Cortex of kidney (tissue), 1 donor: ENCODE measurements at places on chromosomes 3 and 15.

- no peak for DNase-seq
These were observed 33.1 kb downstream of the RASGRP1 start for GRCh38 chr15:38531509-38531908.

DNA sequence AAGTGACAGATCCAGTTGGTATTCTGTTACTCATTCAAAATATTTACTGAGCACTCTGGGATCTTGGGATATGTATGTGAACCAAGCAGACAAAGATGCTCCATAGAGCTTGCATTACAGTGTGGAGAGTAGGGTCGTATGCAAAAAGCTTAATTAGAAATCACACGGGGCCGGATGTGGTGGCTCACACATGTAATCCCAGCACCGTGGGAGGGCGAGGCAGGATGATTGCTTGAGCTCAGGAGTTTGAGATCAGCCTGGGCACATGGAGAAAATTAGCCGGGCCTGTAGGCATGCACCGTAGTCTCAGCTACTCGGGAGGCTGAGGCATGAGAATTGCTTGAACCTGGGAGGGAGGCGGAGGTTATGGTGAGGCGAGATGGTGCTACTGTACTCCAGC is 68.7 kb upstream of the MB21D2 start:
- DNase-seq = no peak

DNA sequence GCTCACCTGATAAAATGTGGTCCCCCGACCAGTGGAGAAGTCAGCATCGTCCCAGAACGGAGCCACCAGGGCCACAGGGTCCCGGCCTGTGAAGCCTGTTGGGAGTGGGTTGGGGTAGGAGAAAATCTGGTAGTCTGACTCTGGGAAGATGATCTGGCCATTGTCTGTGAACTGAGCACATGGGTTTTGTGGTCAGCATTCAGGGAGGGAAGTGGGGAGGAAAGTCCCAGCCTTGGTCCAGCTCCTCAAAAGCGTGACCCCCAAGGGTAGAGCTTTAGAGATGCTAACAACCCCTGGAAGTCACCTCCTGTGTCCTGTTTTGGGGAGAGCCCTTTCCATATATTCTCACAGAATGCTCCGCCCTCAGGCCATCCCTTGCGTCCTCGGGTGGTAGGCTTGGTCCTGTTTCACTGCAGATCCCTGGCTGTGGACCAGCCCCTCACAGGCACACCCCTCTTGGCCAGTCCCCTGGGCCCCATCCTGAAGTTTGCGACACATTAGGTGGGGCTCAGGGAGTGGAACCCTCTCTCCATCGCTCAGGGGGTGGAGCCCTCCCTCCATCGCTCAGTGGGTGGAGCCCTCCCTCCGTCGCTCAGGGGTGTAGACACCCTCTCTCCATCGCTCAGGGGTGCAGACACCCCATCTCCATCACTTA is 40.0 kb downstream of the MUC4 start:
- DNase-seq = no peak

- DNase-seq = no peak
These were observed 61.4 kb upstream of the LEKR1 start for GRCh38 chr3:156764751-156765150.

GRCh38 chr15:57769266-57769665 is 62.8 kb downstream of the POLR2M start:
- DNase-seq = no peak

DNA sequence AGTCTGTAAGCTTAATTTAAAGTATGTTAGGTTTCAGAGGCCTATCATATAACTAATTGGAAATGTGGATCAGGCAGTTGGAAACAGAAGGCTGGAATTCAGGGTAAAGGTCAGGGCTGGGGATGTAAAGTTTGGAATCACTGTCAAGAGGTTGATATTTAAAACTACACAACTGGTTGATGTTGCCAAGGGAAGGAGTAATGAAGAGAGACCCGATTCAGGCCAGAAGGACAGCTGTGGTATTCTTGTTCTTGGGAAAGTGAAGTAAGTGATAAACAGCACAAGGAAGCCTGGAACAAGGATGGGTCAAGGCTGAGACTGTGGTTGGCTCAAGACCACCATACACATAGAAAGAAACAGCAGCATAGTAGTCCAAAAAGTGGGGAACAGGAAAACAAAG is 654.2 kb downstream of the NTRK3 start:
- DNase-seq = no peak

DNA sequence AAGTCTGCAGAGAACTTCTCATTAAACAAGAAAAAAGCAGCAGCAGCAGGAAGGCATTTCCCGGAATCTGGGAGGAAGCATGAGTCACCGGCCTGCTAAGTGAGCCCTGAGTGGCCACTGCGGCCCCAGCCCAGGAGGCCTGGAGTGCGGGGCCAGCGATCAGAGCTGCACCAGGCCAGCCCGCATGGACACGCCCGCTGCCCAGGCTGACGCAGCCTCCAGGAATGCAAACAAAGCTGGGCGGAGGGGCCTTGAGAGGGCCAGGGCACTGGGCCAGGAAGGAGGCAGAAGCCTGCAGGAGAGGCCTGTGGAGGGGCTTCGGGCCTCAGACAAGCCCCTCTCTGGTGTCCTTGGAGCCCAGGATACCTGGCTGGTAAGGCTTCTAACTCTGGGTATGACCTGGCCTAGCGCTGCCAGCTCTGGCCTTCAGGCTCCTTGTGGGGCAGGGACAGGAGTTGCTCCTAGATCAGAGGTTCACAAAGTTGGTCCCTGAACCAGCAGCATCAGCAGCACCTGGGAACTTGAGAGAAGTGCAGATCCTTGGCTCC is 101.2 kb downstream of the SMAD6 start:
- DNase-seq = peak; percentile 48

DNA sequence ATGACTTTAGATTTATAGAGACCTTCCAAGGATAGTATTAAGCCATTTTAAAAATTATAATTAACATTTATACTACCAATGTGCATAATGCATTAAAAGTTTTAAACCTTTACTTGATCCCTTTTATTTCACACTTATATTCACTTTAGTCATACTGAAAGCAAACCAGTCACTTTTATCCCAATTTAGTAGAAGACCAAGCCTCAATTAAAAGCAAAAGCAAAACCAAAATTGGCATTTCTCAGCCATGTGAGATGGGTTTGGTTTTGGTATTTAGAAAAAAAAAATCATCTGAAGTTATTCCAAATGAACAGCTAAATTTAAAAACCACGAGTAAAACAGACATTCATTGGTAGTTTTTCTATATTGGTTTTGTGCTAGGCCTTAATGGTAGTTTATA is 249.4 kb downstream of the LPP start:
- no peak for DNase-seq

GRCh38 chr3:101811875-101812274 is 32.9 kb downstream of the NXPE3 start:
- DNase-seq = no peak

GRCh38 chr15:89089316-89090230 is 1.3 kb downstream of the ABHD2 start:
- no peak for DNase-seq

GRCh38 chr3:66629150-66629981 is 128.5 kb upstream of the LRIG1 start:
- no peak for DNase-seq

- no peak for DNase-seq
These were observed 22.4 kb downstream of the LRRK1 start for GRCh38 chr15:100941536-100941935.

GRCh38 chr3:23263796-23264195 is 60.7 kb downstream of the UBE2E2 start:
- no peak for DNase-seq

DNA sequence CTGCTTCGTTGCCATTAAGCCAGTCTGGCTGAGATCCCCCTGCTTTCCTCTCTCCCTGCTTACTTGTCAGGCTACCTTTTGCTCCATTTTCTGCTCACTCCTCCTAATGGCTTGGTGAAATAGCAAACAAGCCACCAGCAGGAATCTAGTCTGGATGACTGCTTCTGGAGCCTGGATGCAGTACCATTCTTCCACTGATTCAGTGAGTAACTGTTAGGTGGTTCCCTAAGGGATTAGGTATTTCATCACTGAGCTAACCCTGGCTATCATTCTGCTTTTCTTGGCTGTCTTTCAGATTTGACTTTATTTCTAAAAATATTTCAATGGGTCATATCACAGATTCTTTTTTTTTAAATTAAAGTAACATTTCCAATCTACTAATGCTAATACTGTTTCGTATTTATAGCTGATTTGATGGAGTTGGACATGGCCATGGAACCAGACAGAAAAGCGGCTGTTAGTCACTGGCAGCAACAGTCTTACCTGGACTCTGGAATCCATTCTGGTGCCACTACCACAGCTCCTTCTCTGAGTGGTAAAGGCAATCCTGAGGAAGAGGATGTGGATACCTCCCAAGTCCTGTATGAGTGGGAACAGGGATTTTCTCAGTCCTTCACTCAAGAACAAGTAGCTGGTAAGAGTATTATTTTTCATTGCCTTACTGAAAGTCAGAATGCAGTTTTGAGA is 25.0 kb downstream of the CTNNB1 start:
- no peak for DNase-seq

GRCh38 chr3:141738891-141739363 is 829 bp downstream of the RNF7 start:
- no peak for DNase-seq

DNA sequence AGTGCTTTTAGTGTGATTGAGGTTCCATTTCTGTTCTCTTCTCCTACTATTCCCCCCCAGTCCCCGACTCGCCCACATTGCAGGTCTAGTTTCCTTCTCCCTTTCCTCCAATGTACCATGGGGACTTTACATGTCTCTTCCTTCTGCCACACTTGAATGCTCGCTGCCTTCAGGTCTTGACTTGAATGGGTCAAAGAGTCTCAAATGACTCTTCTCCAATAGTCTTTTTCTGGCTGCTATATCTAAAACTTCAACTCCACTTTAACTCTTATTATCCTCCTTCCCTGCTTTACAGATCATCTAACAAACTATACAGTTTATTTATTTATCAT is 213.9 kb upstream of the SLC2A2 start:
- no peak for DNase-seq

DNA sequence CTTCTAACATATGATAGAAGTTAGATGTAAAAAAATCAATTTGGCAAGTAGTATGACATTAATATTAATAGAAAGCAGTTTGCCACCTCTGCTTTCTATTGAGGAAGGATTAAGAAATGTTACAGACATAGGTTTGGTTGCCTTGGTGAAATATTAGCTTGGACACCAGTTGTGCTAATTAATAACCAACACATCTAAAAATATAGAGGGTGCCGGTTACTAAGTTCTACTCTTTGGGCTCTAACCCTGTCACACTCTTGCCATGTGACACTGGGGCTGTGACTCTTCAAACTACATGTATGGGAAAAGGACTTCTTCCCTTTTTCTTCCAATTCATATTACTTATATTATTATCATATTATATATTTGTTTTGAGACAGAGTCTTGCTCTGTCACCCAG is 64.4 kb downstream of the TRIM71 start:
- no peak for DNase-seq

- no peak for DNase-seq
These were observed 8.7 kb downstream of the PXK start for GRCh38 chr3:58341376-58341775.

- no peak for DNase-seq
These were observed 106.5 kb upstream of the CTNNB1 start for GRCh38 chr3:41092844-41093243.

DNA sequence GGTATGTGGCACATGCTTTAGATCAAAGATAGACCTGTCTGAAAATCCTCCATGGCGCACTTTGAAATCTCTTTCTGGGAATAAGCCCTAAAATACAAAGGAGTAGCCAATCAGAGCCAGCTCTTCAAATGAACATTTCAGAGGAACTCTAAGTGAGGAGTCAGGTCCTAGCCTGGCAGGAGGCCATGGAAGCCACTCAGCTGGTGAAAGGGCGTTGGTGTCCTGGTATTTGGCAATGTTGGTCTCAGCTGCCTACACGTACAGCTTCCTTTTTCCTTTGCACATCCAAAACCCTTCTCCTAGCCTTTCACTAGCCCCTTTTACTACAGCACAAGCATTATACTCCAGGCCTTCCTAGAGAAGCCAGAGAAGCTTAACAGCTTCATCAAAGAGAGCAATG is 5.5 kb downstream of the WDR73 start:
- no peak for DNase-seq

GRCh38 chr3:119240101-119240590 is 532 bp downstream of the B4GALT4 start:
- no peak for DNase-seq

GRCh38 chr3:58633157-58633865 is 33.3 kb downstream of the FAM3D start:
- no peak for DNase-seq

- DNase-seq = no peak
These were observed 675 bp upstream of the CYP11A1 start for GRCh38 chr15:74368121-74368520.

DNA sequence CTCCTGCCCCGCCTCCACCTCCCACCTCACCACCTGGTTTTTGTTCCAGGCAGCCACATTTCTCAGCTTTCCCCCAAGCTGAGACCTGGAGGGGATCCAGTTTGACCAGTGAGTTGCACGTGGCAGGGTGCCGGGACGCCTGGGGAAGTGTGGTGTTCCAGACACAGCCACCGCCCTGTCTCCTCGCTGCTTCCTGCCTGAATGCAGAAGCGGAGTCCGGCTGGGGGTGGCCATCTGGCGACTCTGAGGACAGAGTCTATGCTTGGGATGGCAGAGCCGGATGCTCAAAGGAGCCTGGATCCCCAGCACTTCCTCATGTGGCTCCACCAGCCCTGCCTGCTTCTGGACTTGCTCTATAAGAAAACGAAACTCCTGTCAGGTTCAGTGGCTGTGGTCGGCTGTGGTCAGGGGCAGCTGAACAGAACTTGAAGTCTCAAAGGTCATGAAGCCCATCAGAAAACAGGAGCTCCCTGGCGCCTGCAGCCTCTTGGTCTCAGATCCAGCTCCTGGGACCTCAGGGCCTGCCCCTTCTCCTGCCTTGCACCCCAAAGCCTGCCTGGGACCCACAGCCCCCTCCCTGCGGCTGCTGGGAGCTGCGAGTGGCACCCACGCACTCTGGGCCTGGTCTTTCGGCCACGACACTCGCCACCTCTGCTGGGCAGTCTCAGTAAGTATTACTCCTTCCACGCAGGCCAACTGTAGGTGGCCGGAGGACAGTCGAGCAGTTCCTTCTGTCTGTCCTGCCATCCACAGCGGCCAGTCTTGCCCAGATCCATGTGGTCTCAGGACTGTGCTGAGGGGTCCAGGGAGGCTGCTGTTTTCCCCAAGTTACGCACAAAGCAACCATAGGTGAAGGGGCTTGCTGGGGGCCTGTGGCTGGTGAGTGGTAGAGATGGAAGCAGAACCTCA is 112.8 kb upstream of the MEF2A start:
- DNase-seq = no peak
